ENCODE measurements at places on chromosomes 2 and 18. TPM values are rescaled to one million over a fixed set of nuclear protein-coding genes. Genes with fewer than 3 reads are reported as not detected.
A peak's percentile ranks its signal among the peaks of the same experiment; 100 is the strongest.

GRCh38 chr18:49500201-49500921, 13.3 kb upstream of the C18orf32 start:
- peak overlapping the region; percentile 38 for H3K4me3 ChIP-seq
- no peak for DNase-seq
- peak overlapping the region; percentile 76 for H3K27ac ChIP-seq
- no peaks in the 10 kb centered on the region for H3K36me3 ChIP-seq
- H3K4me1 ChIP-seq, result peaks cover 32% of the 10 kb centered on the region

DNA sequence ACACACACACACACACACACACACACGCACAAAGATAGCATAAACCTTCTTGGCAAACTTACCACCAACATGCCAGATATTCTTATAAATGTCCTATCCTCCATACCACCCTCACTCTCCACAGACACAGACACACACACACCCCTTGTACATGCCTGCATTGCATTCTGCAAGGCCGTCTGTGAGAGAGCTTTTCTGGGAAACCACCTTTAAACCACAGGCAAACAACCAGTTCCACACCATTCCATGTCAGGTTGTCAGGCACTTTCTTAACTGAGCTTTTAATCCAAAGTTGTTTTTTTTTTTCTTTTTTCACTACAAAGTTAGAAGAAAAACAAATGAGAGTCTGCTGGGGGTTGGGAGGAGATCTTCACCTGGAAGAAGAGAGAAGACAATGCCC, 221.1 kb downstream of the C1D start:
- no peaks in the 10 kb centered on the region for H3K36me3 ChIP-seq
- no peaks in the 10 kb centered on the region for H3K27me3 ChIP-seq
- H3K4me1 ChIP-seq, result peaks cover 11% of the 10 kb centered on the region
- H3K4me3 ChIP-seq, result no peak overlapping the region
- DNase-seq, result no peak
- no peak overlapping the region for H3K27ac ChIP-seq

DNA sequence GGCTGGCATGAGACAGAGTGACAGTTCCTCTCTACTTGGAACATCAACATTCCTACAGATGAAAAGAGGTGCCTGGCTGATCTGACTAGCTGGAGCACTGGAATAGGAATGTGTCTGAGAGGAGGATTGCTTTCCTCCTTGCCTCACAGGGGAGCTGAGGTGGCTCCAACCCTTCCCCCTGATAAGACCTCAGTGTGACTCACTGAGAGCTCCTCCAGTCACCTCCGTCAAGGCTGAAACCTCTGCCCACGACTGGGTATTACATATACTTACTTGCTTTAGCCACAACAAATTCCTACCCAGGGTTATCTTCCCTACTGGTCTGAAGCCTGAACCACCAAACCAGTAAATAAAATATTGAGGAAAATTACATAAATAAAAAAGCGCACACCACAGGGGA, 342.7 kb upstream of the REG3G start:
- H3K27ac ChIP-seq, result no peak overlapping the region
- no peaks in the 10 kb centered on the region for H3K36me3 ChIP-seq
- DNase-seq, result no peak

- H3K27ac ChIP-seq, result no peak overlapping the region
- DNase-seq, result no peak
- H3K4me3 ChIP-seq, result no peak overlapping the region
- H3K4me1 ChIP-seq, result no peaks in the 10 kb centered on the region
Measured at GRCh38 chr2:223596208-223596607, 6.0 kb downstream of the SCG2 start.

DNA sequence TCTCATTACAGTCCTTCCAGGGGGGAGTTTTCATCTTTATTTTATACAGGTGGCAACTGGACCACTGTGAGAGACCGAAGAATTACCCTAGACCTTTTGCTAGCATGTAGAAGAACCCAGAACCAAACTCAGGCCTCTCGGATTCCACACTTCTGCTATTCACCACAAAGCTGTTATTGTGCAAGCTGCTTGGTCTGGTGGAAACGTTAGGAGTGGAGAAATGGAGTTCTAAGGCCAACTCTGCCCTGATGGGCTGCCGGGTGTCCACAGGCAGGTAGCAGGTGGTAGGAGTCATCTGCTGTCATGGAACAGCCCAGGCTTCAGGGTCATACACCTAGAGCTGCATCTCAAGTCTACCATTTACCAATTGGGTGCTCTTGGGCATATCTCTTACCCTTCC, 218.8 kb downstream of the BCL11A start:
- H3K27me3 ChIP-seq, result no peaks in the 10 kb centered on the region
- DNase-seq, result no peak
- H3K27ac ChIP-seq, result no peak overlapping the region
- peaks cover 10% of the 10 kb centered on the region for H3K4me1 ChIP-seq
- no peak overlapping the region for H3K4me3 ChIP-seq

CNNM4 gene
- 13.9 TPM for total RNA-seq

DNA sequence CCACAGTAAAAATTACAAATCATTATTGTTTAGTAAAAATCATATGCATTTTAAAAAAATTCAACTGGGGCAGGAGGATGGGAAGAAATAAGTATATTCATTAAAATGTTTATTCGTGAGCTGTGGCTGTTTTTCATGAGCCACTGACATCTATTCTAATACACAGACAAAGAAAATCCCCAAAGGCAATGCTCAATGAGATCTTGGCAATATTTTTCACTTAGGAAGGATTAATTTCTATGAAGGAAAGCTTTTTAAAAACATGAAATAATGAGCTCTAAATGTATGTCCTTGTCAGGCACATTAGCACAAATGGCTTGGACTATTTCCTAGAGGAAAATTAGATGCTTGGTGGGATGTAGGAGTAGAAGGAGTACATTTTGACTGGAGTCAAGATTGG, 262.0 kb upstream of the MMADHC start:
- H3K36me3 ChIP-seq, result peaks cover 18% of the 10 kb centered on the region
- DNase-seq, result no peak
- peaks cover 2% of the 10 kb centered on the region for H3K27me3 ChIP-seq
- H3K27ac ChIP-seq, result no peak overlapping the region

- no peak for DNase-seq
- H3K27me3 ChIP-seq, result peaks cover 12% of the 10 kb centered on the region
- no peaks in the 10 kb centered on the region for H3K4me1 ChIP-seq
- no peak overlapping the region for H3K27ac ChIP-seq
- H3K4me3 ChIP-seq, result no peak overlapping the region
Measured at GRCh38 chr2:241031436-241032165, 33.2 kb downstream of the SNED1 start.

- no peak overlapping the region for H3K27ac ChIP-seq
- no peaks in the 10 kb centered on the region for H3K27me3 ChIP-seq
- no peak overlapping the region for H3K4me3 ChIP-seq
- H3K4me1 ChIP-seq, result peaks cover 10% of the 10 kb centered on the region
- H3K36me3 ChIP-seq, result no peaks in the 10 kb centered on the region
Measured at GRCh38 chr2:172965433-172966212, 110.0 kb upstream of the MAP3K20 start.

GRCh38 chr2:20444993-20445910, 1.6 kb upstream of the RHOB start:
- no peak overlapping the region for H3K27ac ChIP-seq
- no peak overlapping the region for H3K4me3 ChIP-seq
- H3K27me3 ChIP-seq, result peaks cover 43% of the 10 kb centered on the region
- peaks cover 28% of the 10 kb centered on the region for H3K4me1 ChIP-seq
- no peaks in the 10 kb centered on the region for H3K36me3 ChIP-seq

C1QL2 gene
- total RNA-seq, result 0.55 TPM

APCDD1 gene
- total RNA-seq, result 5.3 TPM

DNA sequence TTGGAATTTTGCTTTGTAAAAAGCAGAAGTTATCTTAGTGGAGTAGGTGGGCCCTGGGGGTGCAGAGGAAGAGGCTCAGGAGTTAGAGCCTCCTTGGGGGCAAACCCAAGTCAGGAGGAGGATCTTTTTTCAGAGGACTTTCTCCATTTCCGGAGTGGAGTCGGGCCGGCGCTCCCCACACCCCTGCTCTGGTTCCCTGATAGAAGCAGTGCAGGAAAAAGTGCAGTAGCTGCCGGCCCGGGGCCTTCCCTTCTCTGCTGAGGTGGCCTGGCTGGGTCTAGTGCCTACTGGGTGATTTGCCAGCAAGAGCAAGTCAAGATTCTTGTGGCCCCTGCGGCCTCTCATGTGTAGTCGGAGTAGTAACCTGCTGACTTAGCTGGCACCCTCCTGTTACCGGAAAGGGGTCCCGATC, 124.2 kb upstream of the HS6ST1 start:
- H3K4me1 ChIP-seq, result peaks cover 25% of the 10 kb centered on the region
- DNase-seq, result peak; percentile 45
- H3K36me3 ChIP-seq, result no peaks in the 10 kb centered on the region
- H3K27me3 ChIP-seq, result no peaks in the 10 kb centered on the region
- H3K4me3 ChIP-seq, result no peak overlapping the region

KRTCAP3 gene
- total RNA-seq, result 41.9 TPM

DNA sequence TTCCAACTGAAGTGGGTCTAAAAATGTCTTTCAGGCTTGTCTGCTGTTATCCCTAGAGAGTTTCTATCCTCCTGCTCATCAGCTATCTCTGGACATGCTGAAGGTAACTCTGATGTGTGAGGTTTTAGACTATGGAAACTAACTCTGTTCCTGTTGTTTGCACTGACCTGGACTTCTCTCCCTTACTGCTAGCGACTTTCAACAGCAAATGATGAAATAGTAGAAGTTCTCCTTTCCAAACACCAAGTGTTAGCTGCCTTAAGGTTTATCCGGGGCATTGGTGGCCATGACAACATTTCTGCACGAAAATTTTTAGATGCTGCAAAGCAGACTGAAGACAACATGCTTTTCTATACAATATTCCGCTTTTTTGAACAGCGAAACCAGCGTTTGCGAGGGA, 26.9 kb downstream of the RMC1 start:
- H3K4me1 ChIP-seq, result no peaks in the 10 kb centered on the region
- H3K4me3 ChIP-seq, result no peak overlapping the region
- DNase-seq, result no peak
- peaks cover 65% of the 10 kb centered on the region for H3K36me3 ChIP-seq
- H3K27me3 ChIP-seq, result no peaks in the 10 kb centered on the region
- no peak overlapping the region for H3K27ac ChIP-seq

GRCh38 chr2:46309052-46309953, 12.1 kb downstream of the EPAS1 start:
- peaks cover 10% of the 10 kb centered on the region for H3K36me3 ChIP-seq
- peaks cover 36% of the 10 kb centered on the region for H3K4me1 ChIP-seq
- H3K4me3 ChIP-seq, result no peak overlapping the region
- no peak for DNase-seq

- no peaks in the 10 kb centered on the region for H3K36me3 ChIP-seq
- no peak overlapping the region for H3K27ac ChIP-seq
- H3K27me3 ChIP-seq, result peaks cover 95% of the 10 kb centered on the region
- DNase-seq, result peak; percentile 22
- no peak overlapping the region for H3K4me3 ChIP-seq
Measured at GRCh38 chr2:176643646-176644045, 374.4 kb downstream of the MTX2 start.

DNA sequence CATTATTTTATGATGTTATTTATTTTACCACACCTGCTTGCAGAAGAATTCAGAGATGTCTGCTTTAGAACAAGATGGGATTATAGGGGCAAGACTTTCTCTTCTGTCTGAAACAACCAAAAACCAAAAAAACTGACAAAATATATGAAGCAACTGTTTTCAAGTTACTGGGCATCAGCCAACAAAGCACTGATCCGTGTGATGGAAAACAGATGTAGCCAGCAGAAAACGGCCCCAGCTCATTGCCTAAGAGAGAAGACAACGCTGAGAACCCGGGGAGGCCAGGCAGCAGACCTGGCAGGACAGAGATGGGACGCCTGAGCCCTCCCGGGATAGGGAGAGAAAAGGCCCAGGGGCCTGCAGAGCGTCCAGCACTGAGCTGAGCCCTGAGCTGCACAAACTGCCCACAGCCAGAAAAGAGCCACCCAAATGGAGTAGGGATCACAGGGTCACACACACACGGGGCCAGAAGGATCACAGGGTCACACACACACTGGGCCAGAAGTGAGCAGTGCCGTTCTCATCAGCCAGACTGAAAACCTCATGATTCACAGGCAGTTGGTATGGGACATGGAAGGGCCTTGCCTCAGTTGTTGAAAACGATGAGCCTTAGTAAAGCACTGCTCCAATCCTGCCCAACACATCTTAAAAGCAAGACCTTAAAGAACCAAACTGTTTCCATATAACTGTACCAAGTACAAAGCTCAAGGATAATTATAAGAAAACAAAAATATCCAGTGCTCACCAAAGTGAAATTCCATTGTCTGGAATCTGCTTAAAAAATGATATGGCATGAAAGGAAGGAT, 12.1 kb downstream of the PXDN start:
- no peaks in the 10 kb centered on the region for H3K27me3 ChIP-seq
- H3K4me3 ChIP-seq, result no peak overlapping the region
- DNase-seq, result peak; percentile 12

DNA sequence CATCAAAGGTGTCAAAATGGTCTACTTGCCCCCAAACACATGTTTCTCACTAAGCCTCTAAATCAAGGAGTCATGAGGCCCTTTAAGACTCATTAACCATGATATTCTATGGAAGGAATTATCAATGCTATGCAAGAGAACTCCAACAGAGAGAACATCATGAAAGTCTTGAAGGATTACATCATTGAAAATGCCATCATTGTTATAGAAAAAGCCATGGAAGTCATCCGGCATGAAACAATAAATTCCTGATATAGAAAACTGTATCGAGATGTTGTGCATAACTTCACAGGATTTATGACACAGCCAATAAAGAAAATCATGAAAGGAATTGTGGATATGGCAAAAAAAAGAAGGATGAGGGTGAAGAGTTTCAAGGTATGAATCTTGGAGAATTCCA, 1363.6 kb upstream of the CDH2 start:
- no peaks in the 10 kb centered on the region for H3K4me1 ChIP-seq
- no peaks in the 10 kb centered on the region for H3K36me3 ChIP-seq
- no peak overlapping the region for H3K27ac ChIP-seq
- H3K4me3 ChIP-seq, result no peak overlapping the region
- H3K27me3 ChIP-seq, result no peaks in the 10 kb centered on the region

DNA sequence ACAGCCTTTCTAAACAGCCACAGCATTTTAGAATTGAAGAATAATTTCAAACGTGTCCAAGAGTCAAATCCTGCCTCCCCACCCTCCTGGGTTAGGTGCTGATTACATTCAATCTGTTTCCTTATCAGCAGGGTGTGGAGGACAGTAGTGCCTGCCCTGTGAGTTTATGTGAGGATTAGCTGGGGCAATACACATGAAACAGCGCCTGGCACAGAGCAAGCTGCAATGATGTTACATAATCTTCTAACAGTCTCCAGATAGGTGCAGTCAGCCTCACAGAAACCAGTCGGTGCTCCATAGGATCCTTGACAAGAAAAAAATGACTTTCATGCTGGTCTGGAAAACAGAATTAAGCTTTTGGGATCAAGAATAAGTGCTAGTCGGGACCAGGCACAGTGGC, 91.7 kb upstream of the ITGA6 start:
- H3K4me1 ChIP-seq, result peaks cover 16% of the 10 kb centered on the region
- H3K4me3 ChIP-seq, result no peak overlapping the region
- no peaks in the 10 kb centered on the region for H3K36me3 ChIP-seq

RAPGEF4 gene
- 0.78 TPM for total RNA-seq

DYNAP gene
- 0.46 TPM for total RNA-seq

- H3K4me3 ChIP-seq, result no peak overlapping the region
- no peaks in the 10 kb centered on the region for H3K36me3 ChIP-seq
- DNase-seq, result no peak
- H3K27ac ChIP-seq, result no peak overlapping the region
- 0 out of 2 replicates have a peak, but pooled peaks cover 3% of the 10 kb centered on the region for H3K4me1 ChIP-seq
- no peaks in the 10 kb centered on the region for H3K27me3 ChIP-seq
Measured at GRCh38 chr2:239942871-239943311, 82.3 kb downstream of the NDUFA10 start.

All from WTC11 (cell line).